ENCODE measurements at places on chromosomes 6 and 20.

GRCh38 chr20:38633577-38634093 lies 32.0 kb downstream of the ARHGAP40 start:
- peak; percentile 29 for DNase-seq

- no peak for DNase-seq
Observed at GRCh38 chr6:92559003-92559402, 860.4 kb downstream of the EPHA7 start.

GRCh38 chr20:1364106-1364505 lies 28.7 kb downstream of the FKBP1A start:
- DNase-seq = peak; percentile 58

GRCh38 chr6:25769983-25770382 lies 15.4 kb downstream of the SLC17A4 start:
- no peak for DNase-seq

DNA sequence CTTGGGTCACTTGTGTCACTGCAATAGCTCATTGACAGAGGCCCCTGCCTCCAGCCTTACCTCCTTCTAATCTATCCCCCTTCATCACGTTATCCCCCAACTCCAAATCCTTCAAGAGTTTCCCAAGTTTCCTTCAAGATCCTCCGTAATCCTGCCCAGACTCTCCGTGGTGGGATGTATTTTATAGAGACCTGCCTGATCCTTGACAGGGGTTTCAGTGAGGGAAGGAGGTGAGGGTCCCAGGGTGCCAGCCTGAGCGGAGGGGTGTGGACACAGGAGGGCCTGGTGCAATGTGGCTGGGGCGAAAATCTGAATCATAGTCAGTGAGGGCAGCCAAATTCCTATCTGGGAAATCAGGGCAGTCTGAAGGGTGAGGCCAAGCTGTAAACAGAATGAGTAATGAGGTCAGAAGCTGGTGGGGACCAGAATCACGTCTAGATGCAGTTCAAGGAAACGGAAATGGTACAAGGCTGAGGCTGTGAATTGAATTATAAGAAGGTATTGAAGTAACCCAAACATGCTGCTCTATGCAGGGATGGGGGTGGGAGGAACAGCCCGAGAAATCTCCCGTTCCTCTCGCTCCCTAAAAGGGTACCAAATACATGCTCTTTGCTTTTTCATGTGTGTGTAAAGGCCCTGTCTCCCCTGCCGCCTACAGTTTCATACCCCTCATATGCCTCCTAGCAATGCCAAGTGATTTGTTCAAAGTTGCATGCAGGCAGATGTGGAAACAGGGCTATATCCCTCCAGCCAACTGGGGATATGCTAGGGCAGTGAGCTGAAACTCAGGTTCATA lies 35.4 kb upstream of the PIM1 start:
- no peak for DNase-seq

- no peak for DNase-seq
Observed at GRCh38 chr20:44497761-44498160, 22.1 kb downstream of the TTPAL start.

- no peak for DNase-seq
Observed at GRCh38 chr20:4401601-4402000, 320.1 kb upstream of the PRND start.

- peak; percentile 57 for DNase-seq
Observed at GRCh38 chr6:111846492-111847409, 26.5 kb downstream of the FYN start.

- DNase-seq = no peak
Observed at GRCh38 chr6:39074486-39074885, 25.9 kb downstream of the GLP1R start.

- DNase-seq = no peak
Observed at GRCh38 chr6:50285735-50286134, 236.0 kb upstream of the DEFB112 start.

DNA sequence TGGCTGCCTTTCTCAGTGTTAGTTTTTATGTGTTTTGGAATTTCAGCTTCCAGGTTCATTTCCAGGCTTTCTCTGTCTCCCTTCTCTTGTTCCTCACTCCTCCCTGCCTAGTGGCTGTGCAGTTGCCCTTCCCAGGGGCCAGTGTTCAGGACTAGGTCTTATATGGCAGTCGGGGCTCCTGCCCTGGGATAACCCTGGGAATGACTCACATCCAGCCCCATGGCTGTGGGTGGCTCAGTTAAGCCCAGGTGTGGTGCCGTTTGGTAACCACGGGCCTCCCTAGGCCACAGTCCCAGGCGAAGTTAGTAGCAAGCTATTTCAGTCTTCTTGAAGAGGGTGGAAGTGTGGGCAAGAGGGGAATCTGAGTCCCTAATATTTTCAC lies 57.4 kb upstream of the DDR1 start:
- no peak for DNase-seq

GRCh38 chr20:59643615-59644061 lies 39.3 kb downstream of the PHACTR3 start:
- DNase-seq = no peak

- no peak for DNase-seq
Observed at GRCh38 chr20:9838378-9839295, at the start of gene PAK5. TSS of gene PAK5 (minus strand) at chr20:9839076. CDS start at chr20:9644328, 194,748 bp downstream.

GRCh38 chr6:11364971-11365397 lies 132.5 kb upstream of the NEDD9 start:
- no peak for DNase-seq

DNA sequence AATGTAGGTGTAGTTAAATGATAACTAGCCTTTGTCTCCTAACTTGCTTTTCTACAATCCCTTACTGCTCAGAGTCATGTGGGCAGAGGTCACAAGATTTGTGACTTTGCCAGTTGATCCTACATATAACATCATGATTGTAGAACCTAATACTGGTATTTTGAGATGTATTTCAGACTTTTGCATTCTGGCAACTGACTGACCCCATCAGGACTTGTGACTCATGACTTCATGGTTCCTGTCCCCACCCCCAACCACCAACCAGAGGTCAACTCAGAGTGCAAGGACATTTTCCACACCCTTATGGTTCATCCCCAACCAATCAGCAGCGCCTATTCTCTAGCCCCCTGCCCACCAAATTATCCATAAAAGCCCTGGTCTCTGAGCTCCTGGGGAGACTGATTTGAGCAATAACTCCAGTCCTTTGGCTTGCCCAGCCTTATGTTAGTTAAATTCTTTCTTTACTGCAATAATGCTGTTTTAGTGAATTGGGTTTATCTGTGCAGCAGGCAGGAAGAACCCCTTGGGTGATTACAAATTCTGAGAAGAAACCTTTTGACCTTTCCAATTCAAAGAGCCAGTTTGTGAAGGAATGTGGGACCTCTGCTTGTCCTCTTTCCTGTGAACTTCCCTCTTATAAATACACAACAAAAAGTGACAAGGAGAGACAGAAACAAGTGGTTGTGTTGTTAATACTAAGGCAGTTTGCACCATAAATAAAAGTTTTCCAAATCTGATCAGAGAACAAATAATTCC lies 588.7 kb downstream of the UTRN start:
- no peak for DNase-seq

GRCh38 chr6:39980839-39981580 lies 46.7 kb upstream of the MOCS1 start:
- DNase-seq = no peak

DNA sequence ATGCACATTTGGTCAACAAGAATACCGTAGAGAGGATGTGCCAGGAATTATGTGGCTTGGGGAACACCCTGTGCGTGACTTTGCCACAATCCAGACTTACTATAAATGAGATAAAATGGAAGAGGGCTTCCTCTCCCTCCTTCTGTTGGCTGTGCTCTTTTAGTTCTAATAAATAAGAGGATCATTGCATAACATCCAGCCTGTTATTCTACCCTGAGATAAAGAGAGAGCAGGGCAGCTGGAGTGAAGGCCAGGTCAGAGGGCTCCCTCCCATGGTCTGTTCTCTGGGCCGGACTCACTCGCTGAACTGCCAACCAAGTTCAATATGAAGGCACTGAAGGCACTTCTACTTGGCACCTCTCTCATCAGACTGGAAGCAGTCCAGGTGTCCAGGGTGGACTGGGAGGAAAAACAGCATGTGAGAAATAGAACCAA lies 91.7 kb downstream of the MTFR2 start:
- no peak for DNase-seq

DNA sequence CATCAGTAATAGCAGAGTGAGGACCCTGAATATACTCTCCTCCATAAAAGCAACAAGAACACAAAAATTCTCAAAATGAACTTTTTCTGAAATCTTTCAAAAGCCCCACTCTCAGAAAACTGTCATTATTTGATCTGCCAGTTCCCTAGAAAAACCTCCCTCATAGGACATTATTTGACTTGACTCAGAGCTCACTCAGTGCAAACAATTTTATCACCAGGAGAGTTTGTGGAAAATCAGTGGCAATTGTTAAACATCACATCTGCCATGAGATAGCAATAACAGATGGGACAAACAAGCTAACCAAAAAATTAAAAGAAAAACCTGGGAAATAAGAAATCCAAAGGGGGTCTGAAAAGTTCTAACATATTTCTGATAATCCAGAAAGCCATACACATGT lies 100.0 kb downstream of the ATG5 start:
- no peak for DNase-seq

DNA sequence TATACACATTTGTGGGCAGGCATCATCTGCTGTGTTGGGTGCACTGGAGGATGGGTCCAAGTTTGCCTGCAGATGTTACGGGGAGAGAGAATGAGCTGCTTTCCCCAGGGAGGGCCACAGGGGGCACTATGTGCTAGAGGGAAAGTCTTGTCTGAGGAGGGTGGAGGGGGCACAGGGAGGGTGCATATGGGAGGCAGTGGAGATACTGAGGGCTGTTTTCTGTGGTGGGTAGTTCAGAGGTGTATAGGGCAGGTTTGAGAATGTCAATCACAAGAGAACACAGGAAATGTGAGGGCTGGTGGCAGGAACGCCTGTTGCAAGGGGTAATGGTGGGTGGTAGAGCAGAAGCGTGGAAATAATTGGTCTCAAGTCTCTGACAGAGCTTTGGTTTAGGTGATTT lies 7.7 kb upstream of the PTPRA start:
- DNase-seq = no peak

GRCh38 chr6:1993042-1993441 lies 252.4 kb downstream of the GMDS start:
- DNase-seq = no peak

DNA sequence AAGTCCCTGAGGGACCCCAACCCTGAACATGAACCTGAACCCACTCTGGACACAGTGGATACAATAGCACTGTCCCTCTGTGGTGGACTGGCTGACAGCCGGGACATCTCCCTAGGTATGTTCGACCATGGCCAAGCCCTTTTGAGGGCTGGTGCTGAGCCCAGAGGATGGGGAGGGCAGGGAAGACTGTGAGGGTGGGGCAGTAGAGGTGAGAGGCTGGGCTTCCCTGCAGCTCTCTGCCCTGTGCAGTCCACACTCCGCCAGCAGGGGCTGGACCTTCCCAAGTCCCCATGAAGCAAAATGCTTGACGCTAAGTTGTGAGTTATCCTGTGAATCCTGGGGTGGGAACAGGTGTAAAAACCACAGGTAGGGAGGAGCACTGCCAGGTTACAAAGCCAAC lies 11.5 kb downstream of the LPIN3 start:
- DNase-seq = no peak

DNA sequence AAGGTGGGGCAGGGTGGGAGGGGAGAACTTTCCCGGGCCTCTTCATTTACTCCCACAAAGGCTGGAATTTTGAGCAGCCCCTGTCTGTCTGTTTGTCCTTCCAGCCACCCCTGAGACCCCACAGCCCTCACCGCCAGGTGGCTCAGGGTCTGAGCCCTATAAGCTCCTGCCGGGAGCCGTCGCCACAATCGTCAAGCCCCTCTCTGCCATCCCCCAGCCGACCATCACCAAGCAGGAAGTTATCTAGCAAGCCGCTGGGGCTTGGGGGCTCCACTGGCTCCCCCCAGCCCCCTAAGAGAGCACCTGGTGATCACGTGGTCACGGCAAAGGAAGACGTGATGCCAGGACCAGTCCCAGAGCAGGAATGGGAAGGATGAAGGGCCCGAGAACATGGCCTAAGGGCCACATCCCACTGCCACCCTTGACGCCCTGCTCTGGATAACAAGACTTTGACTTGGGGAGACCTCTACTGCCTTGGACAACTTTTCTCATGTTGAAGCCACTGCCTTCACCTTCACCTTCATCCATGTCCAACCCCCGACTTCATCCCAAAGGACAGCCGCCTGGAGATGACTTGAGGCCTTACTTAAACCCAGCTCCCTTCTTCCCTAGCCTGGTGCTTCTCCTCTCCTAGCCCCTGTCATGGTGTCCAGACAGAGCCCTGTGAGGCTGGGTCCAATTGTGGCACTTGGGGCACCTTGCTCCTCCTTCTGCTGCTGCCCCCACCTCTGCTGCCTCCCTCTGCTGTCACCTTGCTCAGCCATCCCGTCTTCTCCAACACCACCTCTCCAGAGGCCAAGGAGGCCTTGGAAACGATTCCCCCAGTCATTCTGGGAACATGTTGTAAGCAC lies 46.0 kb upstream of the TTPAL start:
- no peak for DNase-seq

DNA sequence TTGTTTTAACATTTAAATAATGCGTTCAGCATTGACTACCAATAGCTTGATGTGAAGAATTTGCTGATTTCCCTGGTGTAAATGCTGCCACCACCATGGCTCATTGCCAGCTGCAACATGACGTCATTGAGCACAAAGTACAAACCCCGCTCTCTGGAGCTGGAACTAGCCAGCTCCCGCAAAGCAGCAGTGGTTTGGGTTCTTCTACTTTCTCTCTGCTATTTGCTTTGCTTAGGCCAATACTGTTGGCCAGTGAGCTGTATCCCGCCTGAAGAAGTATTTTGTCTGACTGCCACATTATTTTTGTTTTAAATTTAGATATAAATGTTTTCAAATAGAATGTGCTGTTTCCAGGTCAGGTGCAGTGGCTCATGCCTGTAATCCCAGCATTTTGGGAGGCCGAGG lies 47.4 kb upstream of the KIF13A start:
- DNase-seq = no peak

DNA sequence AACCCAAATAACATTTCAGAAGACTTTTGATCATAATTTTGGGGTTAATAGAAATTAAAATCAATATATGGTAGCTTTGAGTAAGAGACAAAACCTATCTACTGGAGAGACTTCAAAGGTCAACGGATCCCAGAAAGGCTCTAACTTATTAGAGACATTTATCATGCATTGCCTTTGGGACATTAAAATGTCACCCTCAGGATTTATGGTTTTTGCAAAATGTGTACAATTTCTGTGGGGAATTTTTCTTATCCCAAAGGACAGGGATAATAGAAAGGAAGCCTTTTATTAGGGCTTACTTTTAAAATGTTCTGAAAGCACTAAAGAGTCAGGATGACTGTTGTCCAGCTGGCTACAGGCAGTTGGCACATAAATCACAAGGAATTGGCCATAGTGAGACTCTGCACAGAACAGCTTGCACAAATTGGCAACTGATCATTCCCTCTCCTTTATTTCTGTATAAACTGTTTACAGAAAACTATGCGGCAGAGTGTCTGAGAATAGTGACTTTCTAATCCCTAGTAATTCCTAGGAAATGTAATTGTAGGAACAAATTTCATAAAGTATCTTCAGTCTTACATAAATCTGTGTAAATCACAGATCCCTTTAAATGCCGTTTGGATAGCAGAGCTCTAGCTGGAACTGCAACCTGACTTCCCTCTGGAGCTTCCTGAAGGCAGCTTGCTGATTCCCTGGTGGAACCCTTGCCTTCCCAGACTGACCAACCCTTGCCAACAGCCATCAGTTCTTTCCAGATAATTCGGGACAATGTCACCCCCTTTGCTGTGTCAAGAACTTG lies 201.1 kb upstream of the PREP start:
- no peak for DNase-seq

All from T-helper 2 cell treated with Interferon-gamma antibody and Interleukin-4, amounts not matched to agents 5 μg/mL and 100 μg/mL, for 36 hours (primary cell).